Osteocyte (in vitro differentiated cells): ENCODE measurements at places on chromosomes 7 and 10. TPM values are rescaled to one million over a fixed set of nuclear protein-coding genes. Genes with fewer than 3 reads are reported as not detected.
A peak's percentile ranks its signal among the peaks of the same experiment; 100 is the strongest.

DNA sequence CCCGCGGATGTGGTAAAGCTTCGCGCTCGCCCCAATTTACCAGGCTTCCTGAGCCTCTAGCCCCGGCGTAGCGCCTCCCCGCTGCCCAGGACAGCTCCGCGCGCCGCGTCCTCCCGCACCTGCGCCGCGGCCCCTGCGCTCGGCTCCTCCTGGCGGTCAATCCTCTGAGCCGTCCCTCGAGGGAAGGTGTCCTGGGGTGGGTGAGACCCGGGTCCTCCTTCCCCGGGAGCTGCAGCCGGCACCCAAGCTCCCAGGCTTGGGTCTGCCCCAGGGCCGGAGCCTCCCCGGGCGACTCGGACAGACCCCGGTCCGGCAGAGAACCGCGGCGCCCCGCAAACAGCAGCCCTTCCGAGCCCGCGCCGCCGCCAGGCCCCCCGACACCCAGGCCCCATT is 512 bp downstream of the OSBPL3 start:
- H3K27ac ChIP-seq = no peak overlapping the region
- H3K36me3 ChIP-seq = no peaks in the 10 kb centered on the region
- peaks cover 4% of the 10 kb centered on the region for H3K27me3 ChIP-seq
- no peak for DNase-seq
- H3K4me1 ChIP-seq = peaks cover 33% of the 10 kb centered on the region

DNA sequence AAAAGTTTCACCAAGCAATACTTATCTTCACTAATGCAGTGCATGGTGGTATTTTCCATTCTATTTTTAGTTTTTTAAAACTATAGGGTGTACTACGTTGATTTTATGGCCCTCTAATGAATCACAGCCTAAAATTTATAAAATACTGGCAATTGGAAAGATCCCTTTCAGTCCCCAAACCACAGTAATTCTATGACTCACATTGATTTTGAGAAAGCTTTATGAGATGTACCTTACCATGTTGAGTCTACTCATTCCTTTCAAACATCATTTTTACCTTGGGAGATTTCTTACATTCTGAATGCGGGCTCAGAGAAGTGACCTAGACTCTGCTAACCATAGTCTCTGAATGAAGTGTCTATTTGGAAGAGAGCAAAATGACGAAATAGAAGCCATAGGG is 141.6 kb downstream of the GPR85 start:
- no peak overlapping the region for H3K4me3 ChIP-seq
- H3K4me1 ChIP-seq = peaks cover 4% of the 10 kb centered on the region
- H3K36me3 ChIP-seq = no peaks in the 10 kb centered on the region
- peaks cover 48% of the 10 kb centered on the region for H3K27me3 ChIP-seq
- H3K27ac ChIP-seq = no peak overlapping the region
- no peak for DNase-seq

- peaks cover 16% of the 10 kb centered on the region for H3K4me1 ChIP-seq
- H3K36me3 ChIP-seq = no peaks in the 10 kb centered on the region
- H3K4me3 ChIP-seq = peak overlapping the region; percentile 79
- DNase-seq = no peak
- H3K27ac ChIP-seq = no peak overlapping the region
These were observed 1.0 kb downstream of the TLL2 start for GRCh38 chr10:96512524-96513304.

The PRTFDC1 gene
- total RNA-seq = 2.7 and 4.4 TPM in 2 replicates

The NKX1-2 gene
- not detected in 2 replicates for total RNA-seq

DNA sequence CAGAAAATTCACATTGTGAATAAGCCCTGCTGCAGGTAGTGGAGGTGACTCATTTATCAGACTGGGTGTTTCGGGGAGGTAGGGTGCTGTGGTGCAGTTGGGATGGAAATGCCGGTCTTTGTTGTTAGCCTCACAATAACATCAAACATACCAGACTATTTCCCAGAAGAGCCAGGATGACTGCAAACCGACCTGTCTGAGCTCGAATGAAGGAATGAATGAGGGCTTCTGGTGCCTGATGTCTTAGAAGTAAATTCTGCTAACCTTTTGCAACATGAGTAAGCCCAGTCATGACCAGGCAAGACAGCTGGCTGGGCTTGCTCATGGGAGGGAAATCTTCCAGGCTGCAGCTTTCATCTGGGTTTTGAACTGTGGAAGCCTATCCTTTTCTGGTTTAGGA is 2.4 kb upstream of the VDAC2 start:
- H3K4me1 ChIP-seq = peaks cover 22% of the 10 kb centered on the region
- peak overlapping the region; percentile 71 for H3K27ac ChIP-seq
- H3K4me3 ChIP-seq = peak overlapping the region; percentile 6
- H3K27me3 ChIP-seq = no peaks in the 10 kb centered on the region
- DNase-seq = no peak

GRCh38 chr10:118321724-118322575 is 20.2 kb downstream of the FAM204A start:
- H3K27ac ChIP-seq = no peak overlapping the region
- DNase-seq = no peak
- peaks cover 44% of the 10 kb centered on the region for H3K36me3 ChIP-seq

The EPHB6 gene
- 13.7 and 14.7 TPM in 2 replicates for total RNA-seq

DNA sequence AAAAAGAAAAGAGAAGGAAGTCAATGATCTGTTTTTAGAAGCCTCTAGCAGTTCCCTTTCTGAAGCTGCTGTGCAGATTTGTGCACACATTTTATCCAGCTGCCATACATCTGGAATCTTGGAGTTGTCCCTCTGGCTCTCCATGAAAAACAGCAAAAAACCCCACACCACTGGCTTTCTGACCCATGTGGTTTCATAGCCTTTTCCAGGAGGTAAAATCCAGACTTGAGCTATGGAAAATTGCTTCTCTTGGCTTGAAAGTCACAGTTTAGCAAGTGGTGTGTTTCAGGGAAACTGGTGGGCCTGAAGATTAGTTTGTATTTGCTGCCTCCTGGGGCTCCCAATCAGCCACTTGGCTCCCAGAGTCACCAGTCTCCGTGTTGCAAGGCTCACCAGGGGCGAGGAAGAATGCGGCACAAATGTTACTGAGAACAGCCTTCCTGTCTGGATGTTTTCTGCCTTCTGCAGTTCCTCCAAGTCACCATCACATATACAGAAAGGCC is 50.1 kb upstream of the ADRB1 start:
- H3K27ac ChIP-seq = peak overlapping the region; percentile 93
- DNase-seq = no peak
- peaks cover 38% of the 10 kb centered on the region for H3K4me1 ChIP-seq
- H3K36me3 ChIP-seq = no peaks in the 10 kb centered on the region
- peak overlapping the region; percentile 14 for H3K4me3 ChIP-seq

- H3K36me3 ChIP-seq = peaks cover 3% of the 10 kb centered on the region
- DNase-seq = no peak
- no peaks in the 10 kb centered on the region for H3K27me3 ChIP-seq
- peak overlapping the region; percentile 89 for H3K27ac ChIP-seq
- H3K4me1 ChIP-seq = peaks cover 57% of the 10 kb centered on the region
These were observed 244.8 kb downstream of the KCNMA1 start for GRCh38 chr10:77392851-77393250.

DNA sequence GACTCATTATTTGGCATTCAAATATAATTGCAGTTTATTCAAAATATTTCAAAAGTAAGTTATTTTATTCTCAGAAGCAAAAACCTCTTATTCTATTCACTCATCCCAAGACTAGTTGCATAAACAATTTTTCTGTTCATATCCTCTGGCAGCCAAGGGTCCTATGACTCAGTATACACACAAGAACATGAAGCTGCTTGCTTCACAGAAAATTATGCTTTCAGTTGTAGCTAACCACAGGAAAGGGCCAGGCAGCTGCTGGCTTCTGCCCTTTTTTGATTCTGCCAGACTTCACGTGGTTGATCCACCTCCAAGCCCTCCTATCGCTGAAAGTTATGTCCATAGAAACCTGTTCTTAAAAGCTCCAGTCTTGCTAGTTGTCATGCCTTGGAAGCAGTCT is 108.8 kb downstream of the ABCA13 start:
- H3K27me3 ChIP-seq = peaks cover 9% of the 10 kb centered on the region
- no peak overlapping the region for H3K4me3 ChIP-seq
- H3K36me3 ChIP-seq = no peaks in the 10 kb centered on the region

- no peak overlapping the region for H3K4me3 ChIP-seq
- H3K27me3 ChIP-seq = no peaks in the 10 kb centered on the region
- peaks cover 2% of the 10 kb centered on the region for H3K36me3 ChIP-seq
- DNase-seq = no peak
- peaks cover 8% of the 10 kb centered on the region for H3K4me1 ChIP-seq
These were observed 229.6 kb downstream of the PHF14 start for GRCh38 chr7:11203224-11203623.
